ENCODE measurements at places on chromosomes 2 and 18. TPM values are rescaled to one million over a fixed set of nuclear protein-coding genes. Genes with fewer than 3 reads are reported as not detected.

DNA sequence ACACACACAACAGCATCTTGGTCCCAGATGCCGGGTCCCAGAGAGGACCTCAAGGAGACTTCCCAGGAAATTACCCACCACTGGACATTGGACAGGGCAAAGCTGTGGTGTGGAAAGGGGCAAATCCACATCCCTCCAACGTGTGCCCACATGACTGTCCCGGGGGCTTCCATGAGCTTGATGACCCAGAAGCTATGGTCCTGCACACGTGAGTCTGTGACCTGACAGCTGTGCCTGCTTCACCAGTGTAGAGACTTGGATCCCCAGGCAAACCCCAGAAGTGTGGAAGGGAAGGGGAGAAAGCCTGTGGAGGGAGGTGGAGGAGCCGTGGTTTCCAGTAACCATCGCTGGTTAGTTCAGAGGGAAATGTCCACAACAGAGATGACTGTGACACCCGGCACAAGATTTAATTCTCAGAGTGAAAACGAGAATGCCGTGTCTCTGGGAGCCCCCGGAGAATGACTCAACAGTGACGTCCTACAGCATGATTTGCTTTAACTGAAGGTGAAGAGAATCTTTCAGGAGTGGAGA is 19.1 kb upstream of the GPR55 start:
- no peak for DNase-seq

GRCh38 chr2:20562540-20563225 is 88.2 kb downstream of the HS1BP3 start:
- no peak for DNase-seq

- no peak for DNase-seq
Measured at GRCh38 chr2:109614715-109615636, 812 bp downstream of the SOWAHC start.

Gene MAP3K19
- total RNA-seq: not detected

Gene NCKAP5
- total RNA-seq: not detected

Gene GPAT2
- 4.7 TPM for total RNA-seq
